ENCODE measurements at places on chromosomes 11 and 22.
A peak's percentile ranks its signal among the peaks of the same experiment; 100 is the strongest.

- ATAC-seq, result no peak
Measured at GRCh38 chr11:94183251-94183885, 54.7 kb downstream of the PANX1 start.

DNA sequence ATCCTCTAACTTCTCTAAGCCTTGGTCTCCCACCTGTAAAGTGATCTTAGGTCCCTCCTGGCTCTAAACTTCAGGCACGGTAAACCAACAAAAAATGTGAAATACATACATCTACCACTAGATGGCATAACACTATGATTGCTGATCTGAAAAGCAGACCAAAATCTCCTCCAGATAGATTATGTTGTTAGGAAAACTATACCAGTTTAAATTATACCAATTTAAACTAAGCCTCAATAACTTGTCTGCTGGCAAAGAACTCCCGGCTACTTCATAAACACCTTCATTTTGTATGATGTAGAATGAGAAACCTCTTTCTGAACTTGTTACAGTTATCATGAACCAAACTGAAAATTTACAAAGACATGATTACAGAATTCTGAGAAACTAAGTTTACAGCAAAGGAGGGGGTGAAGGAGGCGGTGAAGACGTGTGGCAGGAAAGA lies 85.9 kb downstream of the SBF2 start:
- peak; percentile 79 for ATAC-seq

- ATAC-seq, result peak; percentile 81
Measured at GRCh38 chr11:6606471-6607189, 3.1 kb downstream of the ILK start.

GRCh38 chr22:19959043-19959586 lies 17.5 kb upstream of the TXNRD2 start:
- ATAC-seq, result no peak

Data from SK-N-SH treated with all-trans-retinoic acid at 6 μM for 48 hours (cell line).